ENCODE measurements at places on chromosomes 3 and 15.
A peak's percentile ranks its signal among the peaks of the same experiment; 100 is the strongest.

- H3K4me1 ChIP-seq: no peaks in the 10 kb centered on the region
- no peak for DNase-seq
- no peaks in the 10 kb centered on the region for H3K27me3 ChIP-seq
- no peak overlapping the region for H3K4me3 ChIP-seq
Observed at GRCh38 chr15:60865507-60865906, 363.6 kb downstream of the RORA start.

GRCh38 chr3:140384028-140384771 is 293.7 kb upstream of the TRIM42 start:
- H3K4me3 ChIP-seq: no peak overlapping the region
- H3K27me3 ChIP-seq: no peaks in the 10 kb centered on the region
- no peaks in the 10 kb centered on the region for H3K4me1 ChIP-seq
- H3K27ac ChIP-seq: no peak overlapping the region

GRCh38 chr3:28077572-28077971 is 163.8 kb upstream of the CMC1 start:
- peak; percentile 32 for DNase-seq
- no peak overlapping the region for H3K27ac ChIP-seq
- H3K36me3 ChIP-seq: no peaks in the 10 kb centered on the region
- no peaks in the 10 kb centered on the region for H3K27me3 ChIP-seq

GRCh38 chr15:99421172-99421656 is 144.6 kb upstream of the MEF2A start:
- no peak overlapping the region for H3K27ac ChIP-seq

DNA sequence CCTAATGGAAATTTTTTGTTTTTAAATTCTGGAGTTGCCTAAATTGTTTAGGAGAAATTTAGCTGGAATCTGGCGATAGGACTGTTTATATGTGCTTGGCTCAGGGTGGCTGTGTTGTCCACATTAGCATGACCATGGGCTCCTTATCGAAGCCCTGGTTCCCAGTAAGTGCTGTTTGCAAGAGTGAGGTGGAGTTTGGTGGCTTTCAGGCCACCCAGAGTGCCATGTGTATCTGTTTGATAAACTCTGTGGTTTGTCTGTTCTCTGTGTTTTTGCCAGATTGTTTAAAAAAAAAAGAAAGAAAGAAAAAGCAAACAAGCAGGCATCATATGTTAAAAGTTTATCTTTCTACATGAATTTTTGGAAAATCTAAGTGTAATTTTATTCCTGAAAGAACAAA is 51.5 kb downstream of the PLCL2 start:
- H3K4me3 ChIP-seq: no peak overlapping the region
- no peaks in the 10 kb centered on the region for H3K27me3 ChIP-seq
- H3K27ac ChIP-seq: no peak overlapping the region
- DNase-seq: no peak
- H3K4me1 ChIP-seq: peaks cover 7% of the 10 kb centered on the region

- no peaks in the 10 kb centered on the region for H3K4me1 ChIP-seq
- H3K27me3 ChIP-seq: no peaks in the 10 kb centered on the region
- H3K36me3 ChIP-seq: no peaks in the 10 kb centered on the region
- DNase-seq: no peak
- H3K4me3 ChIP-seq: no peak overlapping the region
Observed at GRCh38 chr3:89238846-89239245, 131.4 kb downstream of the EPHA3 start.

DNA sequence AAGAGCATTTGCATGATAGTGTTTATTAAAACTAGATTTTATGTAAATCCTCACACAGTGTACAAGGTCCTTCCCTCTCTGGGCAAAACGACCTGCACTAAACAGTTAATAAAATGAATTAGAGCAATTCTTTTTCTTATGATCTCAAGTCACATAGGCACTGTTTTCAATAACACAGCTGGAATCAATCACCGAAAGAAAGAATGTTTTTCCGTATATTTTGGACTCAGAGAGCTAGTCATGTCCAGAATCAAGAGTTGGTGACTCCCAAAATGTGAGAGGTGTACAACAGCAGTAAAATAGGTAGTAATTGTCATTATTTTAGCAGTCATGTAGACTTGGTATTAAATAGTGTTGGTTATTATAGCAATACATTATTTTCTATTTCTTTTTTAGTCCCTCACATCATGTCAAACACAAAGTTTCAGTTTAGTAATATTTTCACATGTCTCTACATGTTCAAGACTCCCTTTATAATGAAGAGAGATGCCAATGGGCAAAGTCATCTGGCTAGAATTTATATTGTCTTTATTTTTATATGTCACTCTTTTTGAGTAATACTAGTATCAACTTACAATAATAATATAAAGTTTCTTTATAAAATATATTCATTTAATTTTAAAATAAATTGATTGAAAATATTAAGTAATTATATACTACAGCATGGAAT is 448.6 kb upstream of the CDIN1 start:
- no peaks in the 10 kb centered on the region for H3K36me3 ChIP-seq
- no peaks in the 10 kb centered on the region for H3K27me3 ChIP-seq
- DNase-seq: no peak
- no peak overlapping the region for H3K27ac ChIP-seq
- H3K4me1 ChIP-seq: no peaks in the 10 kb centered on the region
- H3K4me3 ChIP-seq: no peak overlapping the region

DNA sequence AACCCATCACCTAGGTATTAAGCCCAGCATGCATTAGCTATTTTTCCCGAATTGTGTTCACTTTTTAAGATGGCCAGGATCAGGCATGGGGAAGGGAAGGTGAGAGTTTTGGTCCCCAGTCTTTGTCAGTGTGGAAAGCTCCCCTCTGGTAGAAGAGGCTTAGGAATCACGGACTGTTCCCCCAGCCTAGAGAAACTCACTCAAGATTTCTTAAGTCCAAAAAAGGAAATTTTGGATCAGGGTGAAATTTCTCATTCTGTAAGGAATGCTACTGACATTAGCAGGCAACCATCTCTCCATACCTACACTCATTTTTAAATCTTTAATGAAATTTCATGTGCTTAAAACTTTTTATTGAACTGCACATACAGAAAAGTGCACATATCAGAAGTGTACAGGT is 70.3 kb upstream of the GALNT15 start:
- no peak overlapping the region for H3K4me3 ChIP-seq
- H3K27me3 ChIP-seq: no peaks in the 10 kb centered on the region
- no peak for DNase-seq
- H3K36me3 ChIP-seq: no peaks in the 10 kb centered on the region

GRCh38 chr3:40043444-40043755 is 234.0 kb downstream of the MYRIP start:
- DNase-seq: peak; percentile 56
- H3K4me1 ChIP-seq: no peaks in the 10 kb centered on the region
- H3K4me3 ChIP-seq: no peak overlapping the region
- no peak overlapping the region for H3K27ac ChIP-seq

- H3K27ac ChIP-seq: no peak overlapping the region
- H3K36me3 ChIP-seq: no peaks in the 10 kb centered on the region
- H3K27me3 ChIP-seq: no peaks in the 10 kb centered on the region
- DNase-seq: peak; percentile 66
Observed at GRCh38 chr15:60520825-60521368, 42.0 kb upstream of the ICE2 start.

DNA sequence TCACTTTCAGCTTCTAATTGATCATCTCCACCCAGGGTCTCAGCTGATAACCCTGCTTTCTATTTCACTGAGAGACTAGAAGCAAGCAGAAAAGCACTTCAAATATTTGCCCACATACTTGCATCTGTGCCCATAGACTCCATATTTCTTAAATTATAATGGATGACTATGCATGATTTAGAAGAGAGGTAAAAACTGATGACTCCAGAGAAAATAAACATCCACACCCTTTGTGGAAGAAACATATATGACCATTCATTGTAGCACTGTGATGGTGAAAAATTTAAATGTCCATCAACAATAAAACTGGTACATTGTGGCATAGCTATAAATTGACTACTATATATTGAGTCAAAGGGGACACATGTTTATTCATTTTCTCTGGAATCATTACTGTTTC is 7.1 kb upstream of the IGF2BP2 start:
- no peaks in the 10 kb centered on the region for H3K4me1 ChIP-seq
- H3K27me3 ChIP-seq: no peaks in the 10 kb centered on the region
- H3K36me3 ChIP-seq: no peaks in the 10 kb centered on the region
- no peak overlapping the region for H3K4me3 ChIP-seq

Data from pancreas (tissue), 10 donors.